Occipital lobe (tissue), 3 donors: ENCODE measurements at places on chromosomes 2 and 18.

DNA sequence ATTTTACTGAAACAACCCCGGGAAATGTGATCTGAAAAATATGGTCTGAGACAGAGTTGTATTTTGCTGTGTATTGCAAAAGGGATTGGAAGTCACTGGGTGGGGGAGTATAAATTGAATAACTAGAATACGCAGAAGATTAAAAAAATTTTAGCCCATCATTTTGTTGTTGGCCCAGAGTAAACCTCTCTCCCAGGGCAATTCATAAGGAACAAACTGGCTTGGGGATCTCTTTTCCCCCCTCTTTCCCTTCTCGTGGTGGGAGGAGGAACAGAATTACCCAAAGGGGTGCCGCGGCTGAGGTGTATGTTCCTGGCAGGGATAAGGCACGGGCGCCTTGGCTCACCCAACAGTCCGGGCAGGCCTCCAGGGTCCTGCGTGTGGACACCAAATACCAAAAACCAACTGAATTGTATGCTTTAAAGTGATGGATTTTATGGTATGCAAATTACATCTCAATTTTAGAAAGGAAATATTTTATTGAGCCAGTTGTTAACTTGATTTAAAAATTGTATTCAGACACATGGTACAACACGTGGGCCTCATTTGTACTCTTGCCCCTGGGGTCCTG is 121.2 kb upstream of the SPRED2 start:
- DNase-seq, result no peak

DNA sequence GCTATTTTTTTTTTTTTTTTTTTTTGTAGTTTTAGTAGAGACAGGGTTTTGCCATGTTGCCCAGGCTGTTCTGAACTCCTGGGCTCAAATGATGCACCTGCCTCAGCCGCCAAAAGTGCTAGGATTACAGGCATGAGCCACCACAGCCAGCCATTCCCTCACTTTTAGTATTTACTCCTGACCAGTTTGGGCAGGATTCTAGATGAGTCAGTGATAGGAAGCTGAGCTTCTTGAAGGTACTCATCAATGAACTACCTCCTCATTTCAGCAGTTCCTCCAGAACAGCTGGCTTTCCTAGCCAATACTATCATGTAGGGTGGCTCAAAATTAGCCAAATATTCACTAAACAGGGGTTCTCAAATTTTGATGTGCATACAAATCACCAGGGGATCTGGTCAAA is 57.2 kb downstream of the CYBRD1 start:
- no peak for DNase-seq

- no peak for DNase-seq
Measured at GRCh38 chr2:88054782-88055370, 707 bp downstream of the KRCC1 start.

DNA sequence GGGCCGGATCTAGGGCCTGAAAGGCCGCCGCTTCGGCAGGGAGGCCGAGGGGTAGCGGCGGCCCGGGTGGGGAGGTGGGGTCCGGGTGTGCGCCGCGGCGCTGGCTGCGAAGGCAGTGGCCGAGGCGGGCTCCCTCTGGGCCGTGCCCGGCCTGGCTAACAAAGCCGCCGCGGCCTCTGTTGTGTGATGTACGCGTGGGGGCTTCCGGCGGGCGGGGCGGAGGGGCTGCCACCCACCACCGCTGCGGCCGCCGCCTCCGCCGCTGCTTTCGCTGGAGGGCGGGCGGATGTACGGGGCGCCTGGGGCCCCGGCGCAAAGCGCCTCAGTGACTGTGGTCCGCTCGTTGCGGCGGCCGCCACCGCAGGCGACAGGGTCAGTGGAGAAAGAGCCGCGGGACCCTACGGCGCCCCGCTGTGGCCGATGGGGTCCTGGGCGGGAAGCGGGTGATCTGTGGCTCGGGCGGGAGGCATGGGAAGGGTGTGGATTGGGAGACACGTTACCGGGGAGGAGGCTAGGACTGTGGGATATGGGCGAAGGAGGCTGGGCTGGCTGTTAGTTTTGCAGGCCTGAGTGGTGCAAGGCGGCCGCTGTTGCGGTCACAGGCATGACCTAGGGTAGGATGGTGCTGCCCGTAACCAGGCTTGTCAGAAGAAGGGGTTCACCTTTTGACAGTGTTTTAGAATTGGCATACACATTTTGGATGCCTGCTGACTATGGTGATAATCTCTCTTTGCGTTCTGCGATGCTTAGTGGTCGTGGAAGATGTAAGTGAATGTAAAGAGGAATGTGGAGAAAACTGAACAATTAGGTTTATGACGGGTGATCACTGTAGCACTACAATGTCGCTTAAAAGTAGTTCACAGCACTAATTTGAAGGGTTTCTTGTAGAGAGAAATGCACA is 662 bp downstream of the BZW1 start:
- peak; percentile 38 for DNase-seq

GRCh38 chr2:112253261-112253815 is 1.5 kb downstream of the ZC3H8 start:
- DNase-seq, result no peak

GRCh38 chr18:12516049-12516630 is 108.4 kb downstream of the PRELID3A start:
- no peak for DNase-seq

GRCh38 chr2:54606393-54606958 is 117.0 kb upstream of the EML6 start:
- DNase-seq, result peak; percentile 21

DNA sequence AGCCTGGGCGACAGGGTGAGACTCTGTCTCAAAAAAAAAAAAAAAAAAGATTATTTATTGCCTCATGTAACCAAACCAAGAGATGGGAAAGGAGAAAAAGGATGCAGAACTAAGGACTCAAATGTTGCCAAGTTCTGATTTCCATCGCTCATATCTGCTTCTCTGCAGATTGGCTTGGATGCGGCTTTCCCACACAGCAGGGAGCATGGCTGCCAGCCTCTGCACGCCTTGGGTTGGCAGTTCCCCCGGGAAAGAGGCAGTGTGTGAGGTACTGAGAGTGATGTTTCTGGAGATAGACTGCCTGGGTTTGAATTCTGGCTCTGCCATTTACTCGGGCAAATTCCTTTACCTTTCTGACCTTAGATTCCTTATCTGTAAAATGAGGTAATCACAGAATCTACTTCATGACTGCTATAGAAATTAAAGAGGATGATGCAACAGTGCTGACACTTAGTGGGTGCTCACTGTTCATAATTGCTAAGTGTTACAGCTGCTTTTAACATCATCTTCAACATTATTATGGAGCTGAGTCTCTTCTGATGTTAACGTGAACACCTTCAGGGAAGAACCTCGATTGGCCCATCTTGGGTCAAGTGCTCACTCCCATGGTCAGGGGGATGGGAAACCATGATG is 68.8 kb downstream of the ACAA2 start:
- no peak for DNase-seq

GRCh38 chr18:70700496-70700895 is 411.7 kb downstream of the SOCS6 start:
- no peak for DNase-seq

- DNase-seq, result no peak
Measured at GRCh38 chr2:201471732-201472393, 20.3 kb downstream of the STRADB start.

- no peak for DNase-seq
Measured at GRCh38 chr2:18741895-18742732, 152.7 kb upstream of the NT5C1B start.

DNA sequence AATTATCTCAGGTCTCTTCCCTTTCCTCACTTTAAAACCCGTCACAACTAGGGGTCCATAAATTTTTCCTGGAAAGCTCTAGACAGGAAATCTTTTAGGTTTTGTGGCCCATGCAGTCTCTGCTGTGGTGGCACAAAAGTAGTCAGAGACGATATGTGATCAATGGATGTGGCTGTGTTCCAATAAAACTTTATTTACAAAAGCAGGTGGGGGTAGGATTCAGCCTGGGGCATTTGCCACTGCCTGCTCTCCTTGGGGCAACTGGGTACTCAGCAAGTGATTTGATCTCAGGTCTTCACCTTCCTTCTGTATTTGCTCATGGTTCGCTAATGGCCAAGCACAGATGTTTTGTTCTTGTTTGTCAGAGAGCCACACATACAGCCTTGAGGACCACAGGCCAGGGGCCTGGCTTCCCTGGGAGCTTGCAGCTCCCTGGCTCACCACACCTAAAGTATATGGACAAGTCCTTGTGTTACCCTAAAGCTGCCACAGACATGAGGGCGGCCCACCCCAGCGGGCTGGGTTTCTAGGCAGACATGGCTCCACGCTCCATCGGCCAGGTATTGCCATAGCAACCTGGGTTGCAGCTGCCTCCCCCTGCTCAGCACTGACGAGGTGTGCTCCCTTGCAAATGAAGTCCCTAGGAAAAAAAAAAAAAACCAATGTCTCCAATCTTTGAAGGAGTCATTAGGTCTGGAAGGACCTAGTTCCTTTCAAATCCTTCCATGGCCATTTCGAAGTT is 89.7 kb upstream of the YWHAQ start:
- DNase-seq, result no peak

GRCh38 chr2:3911882-3912455 is 208.6 kb downstream of the DCDC2C start:
- DNase-seq, result no peak

- DNase-seq, result no peak
Measured at GRCh38 chr18:56926734-56927133, 220.2 kb upstream of the BOD1L2 start.

DNA sequence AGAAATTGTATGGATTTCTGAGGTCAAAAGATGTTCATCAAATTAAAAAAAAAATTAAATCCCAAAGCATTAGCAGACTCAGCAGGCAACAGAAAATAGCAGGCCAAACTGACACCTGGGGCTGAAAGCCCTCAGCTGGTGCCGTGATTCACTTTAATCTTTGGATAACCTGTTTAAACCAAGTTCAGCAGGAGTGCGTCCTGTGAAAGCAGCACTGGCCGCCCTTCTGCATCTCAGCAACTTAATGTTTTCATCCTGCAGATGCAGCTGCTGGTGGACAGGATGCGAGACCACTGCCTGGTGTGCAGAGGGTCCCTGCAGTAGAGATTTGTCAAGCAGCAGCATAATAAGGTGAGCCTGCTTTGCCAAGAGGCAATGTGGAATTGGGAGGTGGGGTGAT is 41.2 kb downstream of the CCDC68 start:
- DNase-seq, result no peak
